Dermis microvascular lymphatic vessel endothelial cell (primary cell): ENCODE measurements at places on chromosomes 16 and 17. TPM values are rescaled to one million over a fixed set of nuclear protein-coding genes. Genes with fewer than 3 reads are reported as not detected.
A peak's percentile ranks its signal among the peaks of the same experiment; 100 is the strongest.

DNA sequence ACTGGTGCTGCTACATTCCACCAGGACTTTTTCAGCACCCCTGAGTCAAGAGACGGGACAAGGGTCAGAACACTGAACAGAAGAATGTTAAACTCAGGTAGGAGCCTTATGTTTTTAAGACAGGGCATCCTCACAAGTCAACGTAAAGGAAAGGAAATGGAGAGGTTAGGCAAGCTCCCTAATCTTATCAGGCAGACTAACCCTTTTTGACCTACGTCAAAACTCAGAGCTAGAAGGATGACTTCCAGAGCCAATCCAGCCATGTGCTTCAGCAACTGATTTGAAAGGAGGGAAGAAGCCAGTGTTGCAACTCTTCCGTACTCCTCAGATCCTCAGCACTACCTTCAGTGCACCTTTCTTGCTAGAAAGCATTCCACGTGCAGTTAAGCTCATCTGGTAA, 46.8 kb downstream of the REXO5 start:
- no peak for DNase-seq

GRCh38 chr17:82065193-82065637, 389 bp downstream of the DUS1L start:
- peak; percentile 49 for DNase-seq

Gene SPATA33
- 1.0 and 1.5 TPM in 2 replicates for total RNA-seq

Gene SLC47A2
- not detected in 2 replicates for total RNA-seq

Gene PITPNM3
- 0.13 and 0.26 TPM in 2 replicates for total RNA-seq
